Myometrial cell (primary cell): ENCODE measurements at places on chromosomes 2 and 18. TPM values are rescaled to one million over a fixed set of nuclear protein-coding genes. Genes with fewer than 3 reads are reported as not detected.

The RPRM gene
- total RNA-seq: not detected in 2 replicates

The L3MBTL4 gene
- not detected in 2 replicates for total RNA-seq

The SDC1 gene
- 25.1 and 26.1 TPM in 2 replicates for total RNA-seq

The TACR1 gene
- not detected in 2 replicates for total RNA-seq

The MGAT4A gene
- under 0.01 TPM in 1 of 2 replicates, not detected in the other for total RNA-seq

The ERICH2 gene
- not detected in 2 replicates for total RNA-seq

The GRHL1 gene
- total RNA-seq: under 0.01 TPM in 1 of 2 replicates, not detected in the other

The PLCD4 gene
- total RNA-seq: 0.29 and 0.35 TPM in 2 replicates

The CFC1 gene
- total RNA-seq: not detected in 2 replicates

The BMP10 gene
- not detected in 2 replicates for total RNA-seq

The BOLA3 gene
- 78.0 and 90.8 TPM in 2 replicates for total RNA-seq

The MAPK4 gene
- not detected in 2 replicates for total RNA-seq

The RSAD2 gene
- not detected in 2 replicates for total RNA-seq

The TIA1 gene
- total RNA-seq: 35.7 and 47.3 TPM in 2 replicates

The SLC5A7 gene
- not detected in 2 replicates for total RNA-seq

The TUBA3E gene
- not detected in 2 replicates for total RNA-seq

The TSGA10 gene
- 0.71 TPM in 1 of 2 replicates, not detected in the other for total RNA-seq

The OTX1 gene
- total RNA-seq: not detected in 2 replicates

The ALKAL2 gene
- not detected in 2 replicates for total RNA-seq

The EFEMP1 gene
- 37.8 and 48.2 TPM in 2 replicates for total RNA-seq

The RTP5 gene
- not detected in 2 replicates for total RNA-seq

The NT5C1B gene
- not detected in 2 replicates for total RNA-seq
